ENCODE measurements at places on chromosomes 3 and 15.

GRCh38 chr3:73548436-73548835 is 76.3 kb downstream of the PDZRN3 start:
- no peak for DNase-seq

DNA sequence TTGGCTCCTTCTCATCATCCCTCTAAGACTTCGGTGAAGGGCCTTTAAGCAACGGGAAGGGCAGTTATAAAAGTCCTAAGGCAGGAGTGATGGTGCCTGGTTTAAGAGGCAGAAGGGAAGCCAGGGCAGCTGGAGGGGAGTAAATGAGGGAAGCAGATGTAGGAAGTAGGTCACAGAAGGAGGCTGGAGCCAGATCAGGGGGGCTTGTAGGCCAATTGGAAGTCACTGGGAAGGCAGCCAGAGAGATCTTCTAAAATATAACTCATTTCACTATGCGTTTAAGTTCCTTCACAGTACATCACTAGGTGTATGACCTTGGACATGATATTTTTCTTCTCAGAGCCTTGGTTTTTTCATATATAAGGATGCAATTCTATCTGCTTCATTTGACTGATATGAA is 94.7 kb downstream of the MYH15 start:
- no peak for DNase-seq

DNA sequence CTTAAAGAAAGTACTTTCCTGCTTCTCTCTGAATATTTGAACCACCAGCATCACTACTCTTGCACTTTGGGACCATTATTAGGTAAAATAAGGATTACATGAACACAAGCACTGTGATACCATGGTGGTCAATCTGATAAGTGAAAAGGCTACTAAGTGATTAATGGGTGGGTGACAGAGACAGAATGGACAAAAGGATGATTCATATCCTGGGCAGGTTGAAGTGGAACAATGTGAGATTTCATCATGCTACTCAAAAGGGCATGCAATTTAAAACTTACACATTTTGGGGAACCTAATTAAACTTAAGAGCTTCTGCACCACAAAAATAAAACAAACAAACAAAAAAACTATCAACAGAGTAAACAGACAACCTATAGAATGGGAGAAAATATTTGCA is 172.0 kb upstream of the CD96 start:
- no peak for DNase-seq

DNA sequence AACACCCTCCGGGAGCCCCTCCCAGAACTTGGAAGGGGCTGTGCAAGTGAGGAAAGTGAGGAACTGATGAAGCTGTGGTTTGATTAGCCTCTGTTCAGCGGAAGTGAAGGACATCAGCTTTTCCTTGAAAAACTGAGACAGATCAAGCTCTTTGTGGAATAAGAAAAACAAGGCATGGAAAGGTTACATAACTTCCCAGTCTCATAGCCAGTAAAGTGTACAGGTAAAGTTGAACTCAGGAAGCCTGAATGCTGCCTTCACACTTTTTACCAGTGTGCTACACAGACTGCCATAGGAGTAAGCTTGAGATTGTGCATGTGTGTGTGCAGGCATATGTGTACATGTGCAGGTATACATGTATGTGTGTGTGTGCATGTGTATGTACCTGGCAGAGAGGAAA is 293.2 kb downstream of the FGF12 start:
- no peak for DNase-seq

DNA sequence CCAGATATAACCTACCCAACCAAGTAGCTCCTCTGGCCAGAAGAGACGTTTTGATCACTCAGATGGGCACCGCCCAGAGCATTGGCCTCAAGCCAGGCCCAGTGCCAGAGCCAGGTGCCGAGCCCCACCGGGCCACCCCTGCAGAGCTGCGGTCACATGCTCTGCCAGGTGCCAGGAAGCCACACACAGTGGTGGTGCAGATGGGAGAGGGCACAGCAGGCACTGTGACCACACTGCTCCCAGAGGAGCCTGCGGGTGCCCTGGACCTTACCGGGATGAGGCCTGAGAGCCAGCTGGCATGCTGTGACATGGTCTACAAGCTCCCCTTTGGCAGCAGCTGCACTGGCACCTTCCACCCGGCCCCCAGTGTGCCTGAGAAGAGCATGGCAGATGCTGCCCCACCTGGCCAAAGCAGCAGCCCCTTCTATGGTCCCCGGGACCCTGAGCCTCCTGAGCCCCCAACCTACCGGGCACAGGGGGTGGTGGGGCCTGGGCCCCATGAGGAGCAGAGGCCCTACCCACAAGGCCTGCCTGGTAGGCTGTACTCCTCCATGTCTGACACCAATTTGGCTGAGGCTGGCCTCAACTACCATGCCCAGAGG is 19.1 kb upstream of the APEH start:
- DNase-seq, result no peak

DNA sequence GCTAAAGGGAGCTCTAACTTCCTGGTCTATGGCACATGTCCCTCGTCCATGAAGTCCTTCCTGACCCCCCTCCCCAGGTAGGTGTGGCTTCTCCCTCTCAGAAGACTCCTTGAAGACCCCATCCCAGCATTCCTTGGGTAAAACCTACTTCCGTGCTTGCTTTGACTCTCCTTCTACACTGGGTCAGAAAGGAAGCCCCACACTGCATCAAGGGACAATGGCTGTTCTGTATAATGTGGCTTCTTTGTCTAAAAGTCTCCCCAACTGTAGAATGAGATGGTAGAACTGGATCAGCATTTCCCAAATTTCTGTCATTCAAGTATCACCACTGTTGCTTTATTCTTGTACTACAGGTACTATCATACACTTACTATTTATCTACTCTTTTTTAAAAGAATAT is 3.9 kb upstream of the DNAJA4 start:
- DNase-seq, result no peak

DNA sequence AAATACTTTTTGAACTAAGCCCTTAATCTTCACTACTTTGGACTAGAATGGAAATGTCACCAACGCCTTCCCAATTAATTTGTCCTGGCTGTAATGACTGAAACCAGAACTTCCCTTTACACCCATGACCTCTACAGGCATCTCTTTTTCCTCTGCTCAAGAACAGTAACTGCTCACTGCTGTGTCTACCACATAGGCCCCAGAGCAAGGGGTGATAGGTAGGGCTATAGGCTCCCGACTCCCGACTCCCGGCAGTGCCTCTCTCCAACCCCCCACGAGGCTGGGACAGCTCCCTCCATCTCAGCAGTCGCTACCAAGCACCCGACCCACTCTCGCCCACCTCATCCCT is 384 bp upstream of the LEKR1 start:
- DNase-seq, result peak; percentile 50

DNA sequence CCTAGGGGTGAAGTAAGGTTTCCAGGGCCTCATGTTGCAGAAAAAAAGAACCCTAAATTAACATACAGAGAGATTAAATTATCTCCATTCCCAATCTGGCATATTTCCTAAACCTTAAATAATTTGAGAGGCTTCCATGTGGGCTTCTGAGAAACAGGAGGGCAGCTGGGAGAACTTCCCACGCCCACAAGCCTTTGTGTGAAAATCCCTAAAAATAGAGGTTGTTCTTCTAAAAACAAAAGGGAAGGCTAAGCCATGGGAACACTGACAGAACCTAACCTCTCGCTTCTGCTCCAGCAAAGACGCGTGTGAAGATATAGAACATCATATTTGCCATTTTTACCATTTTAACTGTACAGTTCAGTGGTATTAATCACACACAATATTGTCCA is 812 bp upstream of the SLC12A8 start:
- no peak for DNase-seq

DNA sequence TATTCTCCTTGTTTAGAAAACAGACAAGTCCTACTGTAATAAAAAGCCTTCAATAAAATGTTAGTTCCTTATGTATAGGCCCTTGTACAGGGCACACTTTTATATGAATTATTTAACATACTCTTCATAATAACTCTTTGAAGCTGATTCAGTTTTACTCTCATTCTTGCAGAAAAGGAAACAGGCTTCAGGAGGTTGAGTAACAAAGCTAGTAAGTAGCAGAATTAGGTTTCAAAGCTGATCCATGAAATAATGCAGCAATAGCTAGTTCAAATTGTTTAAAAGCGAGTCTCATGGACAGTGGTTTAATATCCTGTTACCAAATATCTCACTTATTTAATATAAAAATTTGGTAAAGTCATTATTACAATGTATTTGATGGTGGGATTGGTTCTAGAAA is 25.0 kb downstream of the TCF12 start:
- no peak for DNase-seq

GRCh38 chr15:67953299-67953698 is 100.8 kb upstream of the PIAS1 start:
- DNase-seq, result no peak

DNA sequence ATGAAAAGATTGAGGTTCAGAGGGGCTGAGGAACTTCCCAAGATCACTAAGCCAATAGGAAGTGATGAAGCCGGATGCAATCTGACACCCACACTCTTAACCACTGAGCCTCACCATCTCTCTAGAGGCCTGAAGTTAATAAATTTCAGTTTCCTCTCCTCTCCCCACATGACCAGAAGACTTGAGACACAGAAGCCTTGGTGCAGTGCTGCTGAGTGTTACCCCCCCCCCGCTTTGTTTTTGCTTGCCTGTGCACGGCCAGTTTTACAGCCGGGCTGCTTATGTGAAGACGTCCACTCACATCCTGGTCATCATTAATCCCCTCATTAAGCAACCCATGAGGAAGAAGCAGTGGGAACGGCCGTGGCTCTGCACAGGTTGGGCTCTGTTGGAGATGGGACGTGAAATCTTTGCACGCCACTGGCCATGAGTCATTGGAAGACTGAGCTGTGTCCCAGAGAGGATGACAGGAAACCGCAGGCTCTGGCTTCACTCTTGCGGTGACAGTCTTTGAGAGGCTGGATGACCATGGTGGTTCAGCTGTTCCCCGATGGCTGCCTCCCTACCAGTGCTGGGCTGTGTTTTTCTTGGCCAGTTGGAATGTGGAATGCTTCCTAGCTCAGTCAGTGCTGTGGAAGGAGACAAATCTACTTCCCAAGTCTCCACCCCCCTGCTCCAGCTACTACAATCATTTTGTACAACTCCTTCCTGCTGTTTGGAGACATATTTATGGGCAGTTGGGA is 232.6 kb upstream of the LRTM1 start:
- DNase-seq, result no peak

DNA sequence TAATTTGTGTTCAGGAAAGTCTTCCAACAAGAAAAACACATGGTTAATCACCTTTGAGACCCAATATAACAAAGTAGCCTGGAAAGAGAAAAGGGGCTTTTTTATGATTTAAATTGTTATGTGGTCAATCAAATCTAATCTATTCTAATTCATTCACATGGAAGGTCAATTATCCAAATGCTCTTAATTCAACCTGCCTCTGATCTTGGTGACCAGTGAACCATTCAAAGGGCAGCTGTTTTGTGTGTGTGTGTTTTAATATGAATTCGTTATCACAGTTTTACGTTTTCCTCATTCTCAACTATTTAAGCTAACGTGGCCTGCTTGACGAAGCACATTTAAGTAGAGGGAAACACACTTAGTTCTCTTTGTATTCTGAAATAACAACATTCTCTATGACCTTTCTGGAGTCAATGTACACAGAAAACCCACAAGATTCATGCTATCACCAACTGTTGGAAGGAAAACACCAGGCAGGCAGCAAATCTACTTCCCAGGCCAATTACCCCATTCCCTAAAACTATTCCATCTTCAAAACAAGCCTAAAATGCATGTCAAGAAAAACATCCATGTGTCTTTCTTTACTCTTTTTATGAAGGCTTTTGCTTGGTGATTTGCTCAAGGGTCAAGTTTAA is 195.4 kb downstream of the SUCLG2 start:
- DNase-seq, result no peak

DNA sequence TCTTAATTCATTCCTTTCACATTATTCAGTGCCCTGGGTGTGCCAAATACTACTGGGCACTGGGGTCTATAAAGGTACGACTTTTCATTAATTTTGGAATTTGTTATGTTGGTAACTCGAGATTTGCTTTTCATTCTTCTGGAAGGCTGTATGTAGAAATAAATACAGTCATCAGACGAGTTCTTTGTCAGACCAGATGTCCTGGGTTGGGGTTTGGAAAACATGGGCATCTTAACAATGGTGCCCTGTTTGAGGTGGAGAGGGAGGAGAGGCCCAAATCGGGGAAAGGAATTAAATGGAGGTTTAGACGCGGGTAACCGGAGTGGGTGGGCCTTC is 662 bp upstream of the GLCE start:
- no peak for DNase-seq

GRCh38 chr15:79442911-79443310 is 10.8 kb downstream of the MINAR1 start:
- DNase-seq, result no peak

DNA sequence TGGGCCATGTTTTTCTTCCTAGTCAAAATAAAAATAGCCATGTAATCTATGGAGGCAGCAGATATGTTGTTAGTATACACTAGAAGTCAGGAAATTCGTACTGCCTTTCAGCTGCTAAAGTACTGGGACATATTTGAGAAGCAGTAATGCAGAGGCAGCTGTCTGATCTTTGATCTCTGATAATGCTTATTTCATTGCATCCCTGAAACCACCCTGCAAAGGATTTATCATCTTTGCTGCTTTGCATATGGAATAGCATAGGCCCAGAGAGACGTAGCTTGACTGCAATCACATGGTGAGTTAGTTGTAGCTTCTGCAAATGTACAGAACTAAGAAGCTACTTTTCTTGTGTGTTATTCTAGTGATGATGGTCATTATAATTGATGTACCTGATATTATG is 52.4 kb downstream of the RBM6 start:
- no peak for DNase-seq

DNA sequence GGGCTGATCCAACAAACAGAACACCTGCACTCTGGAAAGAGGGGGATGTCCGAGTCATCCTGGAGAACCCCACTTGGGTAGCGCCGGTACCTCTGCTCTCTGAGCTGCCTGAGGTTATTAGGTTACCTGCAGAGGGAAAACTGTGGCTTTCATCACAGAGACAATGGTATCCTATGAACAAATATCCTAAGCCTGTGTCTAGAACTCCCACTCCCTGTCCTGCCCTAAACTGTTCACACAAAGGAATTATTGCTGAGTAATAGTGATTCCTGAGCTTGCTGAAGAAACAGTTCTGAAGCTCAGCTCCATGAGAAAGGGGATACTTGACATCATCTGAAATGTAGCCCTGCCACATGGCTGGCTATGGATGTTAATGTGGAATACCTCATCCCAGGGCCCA is 31.9 kb upstream of the WNT5A start:
- no peak for DNase-seq

- DNase-seq, result no peak
Measured at GRCh38 chr15:45149060-45149459, 19.3 kb downstream of the DUOX1 start.

GRCh38 chr15:101169495-101170071 is 82.3 kb downstream of the CHSY1 start:
- DNase-seq, result no peak

DNA sequence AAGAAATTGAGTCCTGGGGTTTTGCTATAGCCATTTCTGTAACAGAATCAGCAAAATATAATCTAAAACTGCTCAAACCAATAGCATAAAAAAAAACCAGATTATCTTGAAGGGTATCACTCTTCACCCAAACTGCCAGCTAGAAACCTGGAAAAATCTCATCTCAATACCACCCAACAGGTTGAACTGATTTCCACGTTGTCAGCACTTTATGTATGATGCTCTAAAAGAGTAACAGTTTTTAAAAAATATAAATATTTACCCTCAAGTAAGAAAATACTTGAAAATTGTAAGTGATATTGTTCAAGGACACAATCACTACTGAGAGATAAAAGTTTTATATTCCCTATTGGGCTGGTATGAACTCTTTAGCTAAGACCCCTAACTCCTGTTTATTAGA is 451.3 kb downstream of the EPHA3 start:
- DNase-seq, result no peak

- no peak for DNase-seq
Measured at GRCh38 chr15:79953951-79954444, 17.0 kb downstream of the BCL2A1 start.

GRCh38 chr3:38116471-38117162 is 20.3 kb downstream of the ACAA1 start:
- no peak for DNase-seq

All from T47D (cell line).